ENCODE measurements at places on chromosomes 1 and 21. TPM values are rescaled to one million over a fixed set of nuclear protein-coding genes. Genes with fewer than 3 reads are reported as not detected.
A peak's percentile ranks its signal among the peaks of the same experiment; 100 is the strongest.

DNA sequence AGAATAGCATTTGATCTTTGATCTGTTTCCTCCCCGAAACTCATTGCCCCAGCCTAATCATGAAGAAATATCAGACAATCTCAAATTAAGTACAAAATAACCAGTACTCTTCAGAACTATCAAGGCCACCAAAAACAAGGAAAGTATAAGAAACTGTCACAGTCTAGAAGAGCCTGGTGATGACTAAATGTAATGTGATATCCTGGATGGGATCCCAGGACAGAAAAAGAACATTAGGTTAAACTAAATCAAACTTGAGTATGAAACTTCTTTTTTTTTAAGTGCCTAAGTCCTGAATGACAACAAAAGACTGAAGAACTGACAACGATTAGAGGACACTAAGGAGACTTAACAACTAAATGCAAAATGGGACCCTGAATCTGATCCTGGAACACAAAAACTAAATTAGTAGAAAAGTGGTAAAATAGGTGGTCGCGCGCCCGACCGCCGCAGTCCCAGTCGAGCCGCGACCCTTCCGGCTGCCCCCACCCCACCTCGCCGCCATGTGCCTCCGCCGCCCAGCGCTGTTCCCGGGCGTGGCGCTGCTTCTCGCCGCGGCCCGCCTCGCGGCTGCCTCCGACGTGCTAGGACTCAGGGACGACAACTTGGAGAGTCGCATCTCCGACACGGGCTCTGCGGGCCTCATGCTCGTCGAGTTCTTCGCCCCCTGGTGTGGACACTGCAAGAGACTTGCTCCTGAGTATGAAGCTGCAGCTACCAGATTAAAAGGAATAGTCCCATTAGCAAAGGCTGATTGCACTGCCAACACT is 5.5 kb upstream of the PRKAB2 start:
- peak; percentile 21 for DNase-seq

DNA sequence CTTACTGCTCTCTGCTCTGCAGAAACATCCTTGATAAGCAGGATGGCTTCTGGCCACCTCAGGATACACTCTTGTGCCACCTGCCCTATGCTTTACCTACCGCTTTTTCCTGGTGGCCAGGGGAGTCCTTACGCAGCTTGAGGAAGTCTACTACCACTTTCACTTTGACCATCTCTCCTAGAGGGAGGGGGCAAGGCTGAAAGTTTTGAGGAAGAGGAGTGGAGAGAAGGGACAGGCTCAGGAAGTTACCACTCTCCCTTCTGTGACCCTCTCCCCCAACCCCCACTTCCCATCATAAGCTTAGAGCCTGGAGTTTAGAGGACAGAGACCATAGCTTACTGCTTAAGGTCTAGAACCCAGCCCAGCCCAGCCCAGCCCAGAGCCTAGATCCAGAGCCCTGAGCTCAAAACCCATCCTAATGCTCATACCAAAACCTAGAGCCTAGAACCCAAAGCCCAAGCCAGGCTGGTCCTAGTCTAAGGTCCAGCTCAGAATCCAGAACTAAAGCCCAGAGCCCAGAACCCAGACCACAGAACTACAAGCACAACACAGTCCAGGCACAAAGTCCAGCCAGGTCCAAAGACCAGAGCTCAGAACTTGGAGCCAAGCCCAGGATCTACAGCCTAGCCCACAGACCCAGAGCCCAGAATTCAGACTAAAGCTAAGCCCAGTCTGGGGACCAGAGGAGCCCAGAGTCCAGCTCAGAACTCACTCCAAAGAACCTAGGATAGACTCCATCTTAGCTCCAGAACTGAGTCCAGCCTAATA is 18.0 kb upstream of the MFSD2A start:
- no peak for DNase-seq

The LORICRIN gene
- not detected for total RNA-seq

The BTF3L4 gene
- 43.9 TPM for total RNA-seq

The TCEA3 gene
- 1.7 TPM for total RNA-seq
